Jurkat, Clone E6-1 (cell line): ENCODE measurements at places on chromosomes 5 and 9.
A peak's percentile ranks its signal among the peaks of the same experiment; 100 is the strongest.

DNA sequence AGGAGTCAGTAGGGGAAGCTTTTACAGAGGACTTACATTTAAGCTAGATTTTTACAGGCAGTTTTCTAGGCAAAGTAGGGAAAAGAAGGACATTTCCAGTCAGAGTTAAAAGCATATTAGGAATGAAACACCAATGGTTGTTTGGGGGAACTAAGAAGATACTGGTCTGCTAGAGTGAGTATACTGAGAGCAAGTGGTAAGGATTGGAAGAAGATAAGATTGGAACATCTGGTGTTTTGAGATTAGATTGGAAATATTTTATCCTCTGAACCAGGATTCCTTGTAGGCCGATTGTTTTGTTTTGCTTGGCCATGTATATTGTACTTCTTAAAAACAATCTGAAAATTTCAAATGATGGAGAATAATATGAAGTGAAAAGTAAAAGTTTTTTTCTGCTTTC, 7.7 kb downstream of the FBXO38 start:
- DNase-seq: no peak

GRCh38 chr5:79330071-79330470, 94.1 kb downstream of the JMY start:
- no peak for DNase-seq

- no peak for DNase-seq
Measured at GRCh38 chr5:138615461-138615860, 40.3 kb upstream of the HSPA9 start.

DNA sequence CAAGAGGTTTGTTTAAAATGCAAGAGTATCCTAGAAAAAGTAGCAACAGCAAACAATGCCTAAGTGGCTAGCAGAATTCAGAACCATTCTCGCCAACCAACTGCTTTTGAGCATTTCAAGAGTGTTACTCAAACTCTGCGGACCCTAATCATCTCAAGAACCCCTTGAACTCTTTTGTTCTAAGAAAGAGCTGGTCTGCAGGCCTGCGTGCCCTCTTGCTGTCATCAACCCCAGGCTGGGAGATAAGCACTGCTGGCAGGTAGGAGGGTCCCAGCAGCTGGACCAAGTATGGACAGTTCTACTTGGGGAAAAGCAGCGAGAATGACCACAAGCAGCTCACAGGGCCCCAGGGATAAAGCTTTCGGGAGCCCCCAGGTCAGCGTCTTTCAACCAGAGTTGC, 38.3 kb downstream of the MYO10 start:
- no peak for DNase-seq

DNA sequence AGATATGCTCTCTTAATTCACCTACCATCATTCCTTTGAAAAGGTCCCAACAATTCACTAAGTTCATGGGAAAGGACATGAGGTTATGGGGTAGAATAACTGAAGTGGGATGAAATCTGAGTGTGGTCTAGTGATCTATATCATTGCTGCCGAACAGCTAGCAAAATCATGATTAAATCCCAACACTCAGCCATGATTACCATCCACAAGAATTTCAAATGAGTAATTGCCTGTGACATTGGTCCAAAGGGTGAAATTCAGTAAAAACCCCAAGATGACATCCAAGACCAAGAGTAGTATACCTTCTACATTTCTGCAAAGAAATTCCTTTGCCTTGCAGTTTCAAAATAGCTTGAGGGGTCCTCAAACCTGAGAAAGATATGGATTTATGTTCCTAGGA, 225.6 kb downstream of the SPOCK1 start:
- DNase-seq: no peak

GRCh38 chr5:125005266-125005665, 258.8 kb upstream of the ZNF608 start:
- no peak for DNase-seq

DNA sequence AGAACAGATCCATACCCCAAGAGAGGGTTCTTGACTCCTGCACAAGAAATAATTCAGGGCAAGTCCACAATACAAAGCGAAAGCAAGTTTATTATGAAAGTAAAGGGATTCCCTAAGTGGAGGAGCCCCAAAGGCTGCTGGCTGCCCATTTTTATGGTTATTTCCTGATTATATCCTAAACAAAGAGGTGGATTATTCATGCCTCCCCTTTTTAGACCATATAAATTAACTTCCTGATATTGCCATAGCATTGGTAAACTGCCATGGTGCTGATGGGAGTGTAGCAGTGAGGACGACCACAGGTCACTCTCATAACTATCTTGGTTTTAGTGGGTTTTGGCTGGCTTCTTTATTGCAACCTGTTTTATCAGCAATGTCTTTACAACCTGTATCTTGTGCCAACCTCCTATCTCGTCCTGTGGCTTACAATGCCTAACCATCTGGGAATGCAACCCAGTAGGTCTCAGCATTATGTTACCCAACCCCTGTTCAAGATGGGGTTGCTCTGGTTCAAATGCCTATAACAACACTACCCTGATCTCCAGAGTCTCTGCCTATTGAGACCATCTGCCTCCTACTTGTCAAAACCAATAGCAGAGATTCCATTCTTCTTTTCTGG, 154.4 kb upstream of the GRAMD2B start:
- DNase-seq: no peak

GRCh38 chr5:96699186-96699820, 37.1 kb downstream of the CAST start:
- no peak for DNase-seq

DNA sequence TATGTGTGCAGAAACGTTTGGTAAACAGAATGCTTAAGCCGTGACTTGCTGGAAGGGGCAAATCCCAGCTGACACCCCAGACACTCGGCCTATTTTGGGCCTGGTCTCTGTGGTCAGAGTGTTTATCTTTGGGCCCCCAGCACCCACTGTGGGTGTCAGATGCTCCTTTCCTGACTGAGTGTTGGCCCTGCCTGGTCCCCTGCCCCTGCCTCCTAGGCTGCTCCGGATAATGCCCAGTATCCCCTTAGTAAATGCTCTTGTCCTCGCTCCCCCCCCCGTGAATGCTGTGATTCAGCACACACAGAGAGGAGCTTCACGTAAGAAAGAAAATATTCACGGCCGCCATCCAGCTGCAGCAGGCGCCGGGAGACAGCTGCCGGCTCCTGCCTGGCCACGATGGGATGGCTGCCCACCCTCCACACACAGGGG, 11.3 kb upstream of the ANGPTL2 start:
- no peak for DNase-seq

DNA sequence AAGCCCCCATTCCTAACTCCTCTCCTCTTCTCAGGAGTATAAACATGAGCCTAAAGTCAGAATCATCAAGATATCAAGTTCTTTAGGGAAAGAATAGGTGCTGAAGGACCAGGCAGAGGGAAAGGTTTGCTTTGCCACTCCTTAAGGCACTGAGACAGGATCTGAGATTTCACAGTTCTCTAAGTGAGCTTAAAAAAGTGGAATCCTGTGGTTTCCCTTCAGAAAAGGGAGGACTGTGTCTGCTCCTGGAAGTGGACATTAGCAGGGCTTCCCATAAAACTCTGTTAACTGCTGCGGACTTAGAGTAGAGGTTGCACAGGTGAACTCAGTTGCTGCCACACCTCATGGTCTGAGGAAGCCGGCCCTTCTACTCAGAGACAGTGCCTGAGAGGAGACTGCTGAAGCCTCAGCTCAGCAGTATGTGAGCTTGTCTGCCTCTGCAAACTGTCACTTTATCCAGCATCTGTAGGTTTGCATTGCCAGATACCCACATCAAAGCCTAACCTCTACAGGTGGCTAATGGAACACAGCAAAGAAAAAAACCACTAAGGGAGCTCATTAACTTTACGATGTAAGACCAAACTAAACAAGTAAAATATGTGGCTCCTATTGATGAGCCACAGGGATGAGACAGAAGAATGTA, 42.9 kb downstream of the RIC1 start:
- peak; percentile 99 for DNase-seq

DNA sequence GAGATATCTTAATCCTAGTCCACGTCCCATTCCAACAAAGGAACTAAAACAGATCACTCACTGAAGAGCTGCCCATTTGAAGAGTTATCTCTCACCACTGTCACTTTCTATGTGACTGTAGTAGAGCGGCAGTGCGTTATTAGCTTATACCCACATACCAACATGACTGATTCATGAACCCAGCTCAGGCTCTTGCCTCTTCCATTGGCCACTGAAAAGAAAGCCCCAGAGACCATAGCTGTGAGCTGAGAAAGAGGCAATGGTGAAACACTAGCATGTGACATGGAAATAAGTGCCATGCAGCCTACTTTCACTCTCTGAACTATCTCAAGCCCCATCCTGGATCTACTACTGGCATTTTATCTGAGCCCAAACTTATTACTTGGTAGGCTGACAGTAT, 151.7 kb upstream of the MOCS2 start:
- DNase-seq: no peak

GRCh38 chr9:123418052-123418430, 62.0 kb downstream of the CRB2 start:
- no peak for DNase-seq

DNA sequence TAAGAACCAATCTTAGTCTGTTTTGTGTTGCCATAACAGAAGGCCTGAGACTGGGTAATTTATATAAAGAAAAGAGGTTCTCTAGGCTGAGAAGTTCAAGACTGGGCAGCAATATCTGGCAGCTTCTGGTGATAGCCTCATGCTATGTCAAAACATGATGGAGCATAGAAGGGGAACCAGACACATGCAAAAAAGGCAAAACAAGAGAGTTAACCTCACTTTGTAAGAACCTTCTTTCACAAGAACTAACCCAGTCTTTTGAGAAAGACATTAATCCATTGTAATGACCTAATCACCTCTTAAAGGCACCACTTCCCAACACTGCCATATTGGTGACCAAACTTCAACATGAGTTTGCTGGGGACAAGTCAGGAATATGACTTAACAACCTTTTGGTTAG, 37.3 kb downstream of the FSD1L start:
- no peak for DNase-seq

DNA sequence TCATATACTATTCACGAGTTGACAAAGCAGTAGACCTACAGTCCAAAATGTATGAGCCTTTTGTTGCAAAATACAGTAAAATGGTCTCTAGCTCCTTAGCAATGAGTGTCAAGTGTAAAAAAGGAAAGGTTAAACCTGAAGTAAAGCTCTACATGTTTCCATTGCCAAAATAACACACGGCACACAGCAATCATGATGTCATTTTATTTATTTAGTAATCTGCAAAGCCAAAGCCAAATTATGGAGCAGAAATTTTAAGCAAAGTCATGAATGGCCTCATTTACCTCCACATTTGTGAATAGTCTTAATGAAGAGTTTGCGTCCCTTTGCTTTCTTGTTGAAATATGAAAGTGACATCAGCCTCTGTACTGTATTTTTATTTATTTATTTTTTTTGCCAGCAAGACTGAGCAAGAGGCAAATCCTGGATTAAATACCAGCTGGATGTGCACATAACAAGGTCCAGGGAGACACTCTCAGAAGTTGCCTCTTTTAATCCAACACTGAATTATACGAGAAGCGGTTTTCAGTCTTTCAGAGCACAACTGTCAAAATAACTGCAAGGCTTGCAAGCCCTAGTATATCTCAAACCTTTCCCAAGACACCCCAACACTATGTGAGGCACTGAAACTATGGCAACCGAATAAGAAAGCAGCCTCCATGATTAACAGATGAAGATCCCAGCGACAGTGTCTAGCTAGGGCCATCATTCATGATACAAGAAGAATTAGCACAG, 9.7 kb downstream of the SEMA6A start:
- DNase-seq: no peak

DNA sequence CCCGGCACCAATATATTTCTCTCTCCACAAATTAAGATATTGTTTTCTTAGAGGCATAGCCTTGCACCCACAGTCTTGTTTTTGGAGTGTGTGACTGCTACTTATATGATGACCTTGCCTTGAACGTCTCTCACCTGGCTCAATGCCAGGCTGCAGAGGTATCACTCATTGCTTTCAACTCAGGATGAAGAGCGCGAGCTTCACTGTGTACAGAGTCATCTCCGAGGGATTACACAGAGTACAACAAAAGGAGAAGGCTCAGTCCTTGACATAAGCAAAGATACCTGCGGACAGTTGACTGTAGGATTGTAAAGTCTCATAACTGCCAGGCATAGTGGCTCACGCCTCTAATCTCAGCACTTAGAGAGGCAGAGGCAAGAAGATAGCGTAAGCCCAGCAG, 53.8 kb downstream of the CD180 start:
- DNase-seq: no peak

DNA sequence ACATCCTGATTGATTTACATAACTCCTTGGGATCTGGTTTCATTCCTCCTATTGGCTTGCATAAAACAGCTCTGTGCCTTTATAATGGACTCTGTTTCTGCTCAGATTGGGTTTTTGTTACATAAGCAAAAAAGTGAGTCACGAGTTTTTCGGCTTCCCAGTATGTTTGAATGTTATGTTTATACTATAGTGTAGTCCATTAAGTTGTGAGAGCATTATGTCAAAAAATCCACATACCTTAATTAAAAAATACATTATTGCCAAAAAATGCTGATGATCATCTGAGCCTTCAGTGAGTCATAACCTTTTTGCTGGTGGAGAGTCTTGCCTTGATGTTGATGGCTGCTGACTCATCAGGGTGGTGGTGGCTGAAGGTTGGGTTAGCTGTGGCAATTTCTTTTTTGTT, 144.6 kb downstream of the CCDC171 start:
- DNase-seq: no peak

GRCh38 chr5:24645483-24645882, 705 bp upstream of the CDH10 start:
- DNase-seq: no peak

DNA sequence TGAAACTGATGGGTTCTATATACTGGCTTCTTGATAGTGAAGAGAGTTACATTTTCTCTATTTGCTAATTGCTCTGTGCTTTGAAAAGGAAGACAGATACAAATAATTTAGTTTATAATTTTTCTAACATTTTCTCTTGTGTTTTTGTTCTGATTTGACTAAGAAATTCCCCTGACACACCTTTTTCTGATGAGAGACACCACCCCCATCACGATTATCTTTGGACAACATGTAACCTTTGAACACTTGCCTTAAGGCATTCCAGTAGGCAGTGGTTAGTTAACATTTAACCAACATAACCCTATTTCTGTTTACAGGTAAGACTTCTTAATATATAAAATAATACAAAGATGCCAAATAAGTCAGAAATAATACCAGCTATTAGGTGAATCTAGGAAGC, 4.1 kb upstream of the PTBP3 start:
- no peak for DNase-seq

- DNase-seq: no peak
Measured at GRCh38 chr9:127858041-127858512, 3.6 kb upstream of the ENG start.

DNA sequence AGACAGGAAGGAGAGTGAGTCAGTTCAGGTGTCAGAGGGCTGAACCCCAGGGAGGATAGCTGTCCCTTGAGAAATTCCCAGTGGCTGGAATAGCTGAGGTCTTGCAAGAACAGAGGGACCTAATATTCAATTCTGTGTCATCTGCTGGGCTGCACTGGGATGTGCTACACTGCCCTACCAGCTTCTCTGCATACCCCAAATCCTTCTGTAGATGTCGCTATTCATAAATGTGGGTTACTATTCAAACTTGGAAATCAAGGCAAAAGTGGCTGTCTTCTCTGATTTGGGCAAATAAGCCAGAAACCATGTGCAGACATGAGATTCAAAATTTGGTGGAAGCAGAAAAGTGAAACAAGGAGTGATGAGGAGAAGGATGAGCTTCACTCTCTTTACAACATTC, 16.3 kb downstream of the TNFSF8 start:
- no peak for DNase-seq
